Mucosa of gallbladder (tissue), 1 donor: ENCODE measurements at places on chromosomes 5 and 9.

- no peak for DNase-seq
These were observed 64.5 kb downstream of the MTREX start for GRCh38 chr5:55372130-55372925.

- no peak for DNase-seq
These were observed 60.0 kb downstream of the CSNK1G3 start for GRCh38 chr5:123571927-123572326.

DNA sequence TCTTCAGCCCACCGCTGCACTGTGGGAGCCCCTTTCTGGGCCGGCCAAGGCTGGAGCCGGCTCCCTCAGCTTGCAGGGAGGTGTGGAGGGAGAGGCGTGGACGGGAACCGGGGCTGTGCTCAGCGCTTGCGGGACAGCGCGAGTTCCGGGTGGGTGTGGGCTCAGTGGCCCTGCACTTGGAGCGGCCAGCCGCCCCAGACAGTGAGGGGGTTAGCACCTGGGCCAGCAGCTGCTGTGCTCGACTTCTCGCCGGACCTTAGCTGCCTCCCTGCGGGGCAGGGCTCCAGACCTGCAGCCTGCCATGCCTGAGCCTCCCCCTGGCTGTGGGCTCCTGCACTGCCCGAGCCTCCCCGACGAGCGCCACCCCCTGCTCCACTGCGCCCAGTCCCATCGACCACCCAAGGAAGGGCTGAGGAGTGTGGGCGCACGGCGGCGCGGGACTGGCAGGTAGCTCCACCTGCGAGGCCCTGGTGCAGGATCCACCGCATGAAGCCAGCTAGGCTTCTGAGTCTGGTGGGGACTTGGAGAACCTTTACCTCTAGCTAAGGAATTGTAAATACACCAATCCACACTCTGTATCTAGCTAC is 92.9 kb upstream of the MAST4 start:
- DNase-seq, result no peak

DNA sequence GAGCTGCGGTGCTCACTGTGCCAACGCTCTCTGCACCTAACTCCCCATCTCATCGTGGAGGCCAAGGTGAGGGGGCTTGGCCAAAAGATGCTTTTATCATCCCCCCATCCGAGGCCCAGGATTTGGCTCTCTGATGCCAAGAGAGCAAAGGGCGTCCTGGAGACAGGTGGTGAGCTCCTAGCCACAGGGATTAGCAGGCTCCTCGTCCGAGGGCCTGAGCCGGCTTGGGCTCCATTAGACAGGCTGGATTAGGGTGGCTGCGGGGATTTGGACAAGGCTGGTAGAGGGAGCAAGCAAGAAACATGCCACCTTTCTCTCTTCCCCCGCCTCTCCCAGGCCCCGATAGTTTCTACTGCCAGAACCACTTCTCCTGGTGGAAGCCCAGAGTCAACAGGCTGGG is 1.0 kb upstream of the GRM6 start:
- no peak for DNase-seq

DNA sequence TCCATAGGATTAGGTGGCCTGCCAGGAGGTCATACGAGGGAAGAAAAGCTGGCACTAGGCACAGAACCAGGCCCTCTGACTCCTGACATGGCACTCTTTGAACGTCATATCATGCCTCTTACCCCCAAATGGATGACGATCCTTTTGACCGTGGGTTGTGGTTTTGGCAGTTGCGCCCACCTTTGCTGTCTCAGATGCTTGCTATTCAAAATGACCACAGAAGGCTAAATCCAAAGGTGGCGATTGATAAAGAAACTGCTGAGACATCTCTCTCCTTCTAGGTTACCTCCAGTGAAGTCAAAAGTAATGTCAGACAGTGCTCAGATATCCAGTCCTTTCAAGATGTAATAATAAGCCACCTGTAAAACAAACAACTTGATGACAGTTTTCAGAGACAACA is 385.0 kb downstream of the EFNA5 start:
- DNase-seq, result no peak

GRCh38 chr5:97425511-97425910 is 242.5 kb upstream of the RIOK2 start:
- DNase-seq, result no peak

- no peak for DNase-seq
These were observed 112.1 kb downstream of the BASP1 start for GRCh38 chr5:17329571-17329970.
